ENCODE measurements at places on chromosomes 7 and 10.

DNA sequence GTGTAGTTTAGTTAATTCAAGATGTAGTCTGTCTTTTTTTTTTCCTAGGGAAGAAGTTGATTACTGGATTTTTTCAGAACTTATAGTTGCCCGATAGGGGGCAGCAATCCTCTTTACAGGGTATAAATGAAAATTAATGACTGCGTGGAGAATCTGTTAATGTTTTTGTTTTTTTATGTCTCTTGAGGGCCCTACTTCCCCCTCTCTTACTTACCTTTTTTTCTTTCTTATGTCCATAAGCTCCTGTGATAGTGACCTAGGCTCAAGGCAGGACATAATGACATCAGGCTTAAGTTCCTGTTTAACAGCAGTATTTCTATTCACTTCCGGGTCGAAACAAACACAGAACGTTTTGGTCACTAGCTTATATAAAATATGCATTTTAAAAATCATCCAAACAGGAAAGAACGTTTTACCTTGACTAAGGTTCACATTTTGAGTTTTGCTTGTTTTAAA lies 18.8 kb downstream of the CDC123 start:
- no peak for DNase-seq
- peaks cover 41% of the 10 kb centered on the region for H3K4me1 ChIP-seq
- H3K4me3 ChIP-seq = peak overlapping the region; percentile 31
- no peaks in the 10 kb centered on the region for H3K27me3 ChIP-seq
- peak overlapping the region; percentile 22 for H3K27ac ChIP-seq

GRCh38 chr10:120385992-120386391 lies 71.0 kb upstream of the PLPP4 start:
- DNase-seq = no peak
- H3K36me3 ChIP-seq = no peaks in the 10 kb centered on the region
- no peaks in the 10 kb centered on the region for H3K4me1 ChIP-seq
- H3K27ac ChIP-seq = no peak overlapping the region

DNA sequence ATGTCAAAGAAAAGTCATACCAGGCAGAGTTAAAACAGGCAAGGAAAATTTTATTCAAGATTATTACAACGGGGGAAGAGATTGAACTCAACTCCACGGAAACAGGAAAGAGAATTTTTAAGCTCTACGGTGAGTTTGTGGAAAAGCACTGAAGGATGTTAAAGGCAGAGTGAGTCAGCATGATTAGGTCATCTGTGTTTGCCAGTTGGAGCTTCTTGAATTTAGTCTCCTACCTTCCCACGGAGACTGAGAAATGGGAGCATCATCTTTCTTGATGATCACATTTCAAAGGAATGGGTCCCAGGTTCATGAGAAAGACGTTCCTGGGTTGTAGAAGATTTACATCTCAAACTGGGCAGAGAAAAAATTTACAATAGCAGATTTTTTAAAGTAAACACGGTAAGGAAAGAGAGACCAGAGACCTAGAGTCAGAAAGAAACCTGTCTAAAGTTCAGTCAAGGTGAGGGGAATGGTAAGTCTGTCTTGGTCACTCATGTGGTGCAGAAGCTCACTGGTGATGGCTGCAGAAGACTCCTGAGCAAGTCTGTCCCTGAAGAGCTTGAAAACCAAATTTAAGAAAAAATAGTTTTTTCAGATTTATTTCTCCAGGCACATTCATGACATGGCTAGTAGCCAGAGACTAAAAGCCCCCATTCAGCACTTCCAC lies 516.9 kb upstream of the LRRN3 start:
- DNase-seq = no peak
- H3K4me3 ChIP-seq = no peak overlapping the region
- H3K27me3 ChIP-seq = no peaks in the 10 kb centered on the region
- no peaks in the 10 kb centered on the region for H3K4me1 ChIP-seq
- no peaks in the 10 kb centered on the region for H3K36me3 ChIP-seq
- no peak overlapping the region for H3K27ac ChIP-seq

GRCh38 chr10:122388287-122388997 lies 13.9 kb downstream of the PLEKHA1 start:
- H3K27ac ChIP-seq = no peak overlapping the region
- no peak overlapping the region for H3K4me3 ChIP-seq
- DNase-seq = no peak
- H3K4me1 ChIP-seq = peaks cover 62% of the 10 kb centered on the region

DNA sequence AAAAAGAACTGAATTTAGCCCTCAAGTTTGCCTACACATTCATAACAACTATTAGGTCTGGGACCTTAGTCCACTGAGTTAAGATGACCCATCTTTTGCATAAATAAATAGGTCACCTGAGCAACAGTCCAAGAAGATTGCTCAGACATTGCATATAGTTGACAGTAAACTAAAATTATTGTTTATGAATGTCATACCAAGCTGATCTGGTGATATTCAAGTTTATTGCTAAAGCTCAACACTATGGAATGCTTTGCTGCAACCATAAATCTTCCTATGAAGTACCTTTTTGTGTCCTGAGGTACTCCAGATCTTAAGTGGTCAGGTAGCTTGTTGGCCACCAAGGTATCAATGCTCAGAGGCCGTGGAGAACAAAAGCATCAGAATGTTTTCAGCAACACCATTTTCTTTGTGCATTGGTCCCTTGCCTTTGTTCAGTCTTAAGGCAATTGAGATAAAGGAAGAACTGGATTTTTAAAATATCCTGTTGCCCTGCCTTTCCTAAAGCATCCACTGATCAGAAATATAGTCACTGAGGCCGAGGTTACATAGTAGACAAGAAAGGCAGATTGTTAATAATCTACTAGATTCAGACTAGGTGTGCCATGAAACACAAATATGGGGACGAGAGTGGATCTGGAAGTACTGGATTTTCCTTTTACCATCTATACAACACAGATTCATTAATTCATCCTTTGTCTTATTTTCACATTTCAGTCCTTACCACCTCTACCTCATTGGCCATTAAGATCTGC lies 321.3 kb downstream of the PTEN start:
- H3K4me3 ChIP-seq = no peak overlapping the region
- no peak for DNase-seq
- H3K4me1 ChIP-seq = peaks cover 4% of the 10 kb centered on the region

GRCh38 chr7:17617857-17618651 lies 319.6 kb downstream of the AHR start:
- no peak for DNase-seq
- H3K36me3 ChIP-seq = no peaks in the 10 kb centered on the region
- H3K4me3 ChIP-seq = no peak overlapping the region
- H3K4me1 ChIP-seq = no peaks in the 10 kb centered on the region

DNA sequence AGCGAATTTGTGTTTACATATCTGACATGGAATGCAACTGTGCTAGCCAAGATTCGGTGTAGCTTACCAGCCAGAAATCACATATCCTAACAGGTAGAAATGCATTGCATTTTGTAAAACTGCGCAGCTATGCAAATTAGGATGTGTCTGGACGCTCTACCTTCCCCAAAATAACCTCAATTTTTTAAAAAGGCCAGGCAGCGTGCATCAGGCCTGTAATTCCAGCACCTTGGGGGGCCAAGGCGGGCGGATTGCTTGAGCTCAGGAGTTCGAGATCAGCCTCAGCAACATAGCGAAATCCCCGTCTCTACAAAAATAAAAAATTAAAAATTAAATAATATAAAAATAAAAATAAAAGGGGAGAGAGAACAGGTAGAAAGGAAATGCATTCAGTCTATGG lies 305.0 kb downstream of the TYW1 start:
- H3K27ac ChIP-seq = peak overlapping the region; percentile 97
- no peak for DNase-seq
- H3K36me3 ChIP-seq = peaks cover 29% of the 10 kb centered on the region
- no peaks in the 10 kb centered on the region for H3K27me3 ChIP-seq
- peaks cover 48% of the 10 kb centered on the region for H3K4me1 ChIP-seq

DNA sequence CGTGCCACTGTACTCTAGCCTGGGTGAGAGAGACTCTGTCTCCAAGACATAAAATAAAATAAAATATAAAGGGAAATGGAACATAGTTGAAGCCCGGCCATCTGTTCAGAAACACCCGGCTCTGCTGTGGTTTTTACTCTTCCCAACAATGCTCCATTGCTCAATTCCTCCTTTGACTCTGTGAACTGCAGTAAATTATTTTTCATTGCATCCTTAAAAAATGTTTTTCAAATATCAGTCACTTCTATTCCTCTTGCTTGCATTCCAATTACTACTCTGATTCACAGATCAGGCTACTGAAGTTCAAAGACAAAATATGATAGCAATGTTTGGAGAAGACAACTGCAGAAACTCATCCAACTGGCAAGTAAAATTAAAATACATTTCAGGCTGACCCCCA lies 983.0 kb downstream of the SORCS1 start:
- no peak overlapping the region for H3K27ac ChIP-seq
- DNase-seq = no peak
- no peaks in the 10 kb centered on the region for H3K4me1 ChIP-seq

- no peak overlapping the region for H3K4me3 ChIP-seq
- no peak overlapping the region for H3K27ac ChIP-seq
- no peaks in the 10 kb centered on the region for H3K36me3 ChIP-seq
Measured at GRCh38 chr7:157601530-157601929, 264.7 kb downstream of the DNAJB6 start.

DNA sequence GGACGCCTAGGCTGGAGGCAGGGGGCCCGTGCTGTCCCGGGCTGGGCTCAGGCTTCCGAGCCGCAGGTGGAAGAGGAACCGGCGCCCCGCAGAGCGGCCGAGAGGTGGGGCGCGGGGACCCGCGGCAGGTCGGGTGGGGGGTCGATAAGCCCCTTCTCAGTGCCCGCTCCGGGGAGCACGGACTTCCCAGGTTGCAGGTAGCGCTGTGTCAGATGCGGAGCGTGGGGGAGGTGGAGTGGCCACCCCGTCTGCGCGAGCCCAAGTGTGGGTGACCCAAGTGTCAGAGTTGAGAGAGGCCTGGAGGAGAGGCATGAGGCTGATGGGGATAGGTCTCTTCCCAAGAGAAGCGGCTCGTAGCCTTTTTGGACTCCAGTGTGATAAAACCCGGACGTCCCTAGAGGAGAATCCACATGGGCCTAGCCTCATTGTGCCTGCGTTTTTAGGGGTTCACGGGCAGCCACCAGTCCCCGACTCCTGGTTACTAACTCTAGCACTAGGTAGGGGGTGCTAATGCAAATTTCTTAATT lies 580 bp downstream of the EEPD1 start:
- no peaks in the 10 kb centered on the region for H3K27me3 ChIP-seq
- no peak for DNase-seq
- H3K27ac ChIP-seq = peak overlapping the region; percentile 92
- H3K4me3 ChIP-seq = peak overlapping the region; percentile 88

DNA sequence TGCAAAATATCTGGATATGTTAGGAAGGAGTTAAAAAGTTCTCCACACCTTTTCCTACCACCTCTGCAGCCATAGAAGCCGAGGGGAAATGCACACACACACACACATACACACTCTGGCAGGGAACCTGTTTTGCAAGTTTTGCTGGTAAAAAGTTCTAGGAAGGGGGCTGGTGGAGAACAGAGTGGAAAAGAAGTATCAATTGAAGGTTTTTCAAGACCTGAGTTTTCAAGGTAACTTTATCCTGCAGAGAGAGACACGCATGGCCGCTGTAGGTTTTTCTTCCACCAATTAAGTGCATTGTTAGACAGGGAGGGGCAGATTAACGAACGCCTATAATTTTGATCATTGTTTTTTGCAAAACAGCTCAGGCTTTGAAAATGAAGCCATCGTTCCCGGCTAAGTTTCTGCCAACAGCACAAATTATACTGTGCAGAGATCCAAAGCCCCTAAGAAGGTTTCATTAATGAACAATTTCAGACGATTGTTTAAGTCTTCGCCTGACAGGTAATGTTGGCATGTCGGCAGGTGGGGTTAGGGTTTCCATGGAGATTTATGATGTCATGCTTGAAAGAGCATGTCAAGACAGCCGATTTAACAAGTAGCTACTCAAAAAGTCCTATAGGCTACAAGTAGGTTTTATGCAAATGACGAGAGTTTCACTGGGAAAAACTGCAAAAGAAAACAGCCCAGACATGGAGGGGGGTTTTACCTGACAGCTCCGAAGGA lies 29.7 kb downstream of the KIAA1217 start:
- DNase-seq = no peak
- H3K27ac ChIP-seq = peak overlapping the region; percentile 23
- no peak overlapping the region for H3K4me3 ChIP-seq
- peaks cover 79% of the 10 kb centered on the region for H3K4me1 ChIP-seq
- H3K36me3 ChIP-seq = no peaks in the 10 kb centered on the region
- H3K27me3 ChIP-seq = no peaks in the 10 kb centered on the region

- DNase-seq = no peak
- H3K36me3 ChIP-seq = no peaks in the 10 kb centered on the region
- no peaks in the 10 kb centered on the region for H3K4me1 ChIP-seq
- H3K4me3 ChIP-seq = no peak overlapping the region
Measured at GRCh38 chr7:123060446-123060845, 64.9 kb upstream of the TAS2R16 start.

GRCh38 chr10:35946556-35946955 lies 304.5 kb upstream of the FZD8 start:
- H3K4me1 ChIP-seq = no peaks in the 10 kb centered on the region
- H3K4me3 ChIP-seq = no peak overlapping the region
- H3K36me3 ChIP-seq = no peaks in the 10 kb centered on the region
- H3K27ac ChIP-seq = no peak overlapping the region
- H3K27me3 ChIP-seq = no peaks in the 10 kb centered on the region

GRCh38 chr10:118669020-118669791 lies 73.8 kb upstream of the PRLHR start:
- H3K4me1 ChIP-seq = peaks cover 46% of the 10 kb centered on the region
- peaks cover 6% of the 10 kb centered on the region for H3K36me3 ChIP-seq
- DNase-seq = no peak
- no peak overlapping the region for H3K4me3 ChIP-seq
- H3K27ac ChIP-seq = no peak overlapping the region

GRCh38 chr10:26879744-26880143 lies 19.0 kb upstream of the ABI1 start:
- H3K36me3 ChIP-seq = no peaks in the 10 kb centered on the region
- H3K4me1 ChIP-seq = no peaks in the 10 kb centered on the region
- H3K4me3 ChIP-seq = no peak overlapping the region
- no peak for DNase-seq
- H3K27ac ChIP-seq = no peak overlapping the region

DNA sequence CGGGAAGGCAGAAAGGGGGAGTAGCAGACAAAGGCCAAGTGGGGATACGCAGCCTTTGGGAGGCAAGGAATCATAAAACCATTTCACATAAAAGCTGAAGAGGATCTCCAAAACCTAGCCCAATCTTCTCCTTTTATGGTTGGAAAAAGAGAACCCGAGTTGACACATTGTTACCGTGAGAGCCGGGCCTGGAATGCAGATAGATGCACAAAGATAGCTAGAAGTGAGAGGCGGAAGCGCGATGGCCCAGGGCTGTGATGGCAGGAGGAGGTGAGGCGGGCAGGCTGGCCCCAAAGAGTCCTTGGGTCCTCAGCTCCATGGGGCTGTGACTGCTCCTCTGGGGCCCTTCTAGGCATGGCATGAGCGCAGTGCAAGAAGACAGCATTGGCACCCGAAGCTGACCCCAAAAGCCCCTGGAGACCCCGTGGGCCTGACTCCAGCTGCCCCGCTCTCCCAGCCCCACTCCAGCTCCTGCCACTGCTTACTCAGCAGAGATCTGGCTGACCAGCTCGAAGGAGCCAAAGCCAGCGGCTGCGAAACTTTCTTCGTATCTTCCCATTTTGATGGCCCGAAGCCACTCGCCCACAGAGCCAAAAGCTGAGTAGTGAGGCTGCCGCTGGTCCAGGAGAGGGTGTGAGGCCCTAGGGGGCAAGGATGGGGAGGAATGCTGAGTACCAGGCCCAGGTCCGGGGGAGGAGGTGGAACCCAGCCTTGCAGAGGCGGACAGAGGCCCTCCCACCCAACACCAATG lies 22.5 kb downstream of the EPHB4 start:
- peaks cover 56% of the 10 kb centered on the region for H3K36me3 ChIP-seq
- H3K4me1 ChIP-seq = peaks cover 71% of the 10 kb centered on the region
- H3K27me3 ChIP-seq = peaks cover 14% of the 10 kb centered on the region
- H3K4me3 ChIP-seq = no peak overlapping the region
- no peak for DNase-seq

Data from left ventricle myocardium inferior (tissue), 1 donor.